Activated CD8-positive, alpha-beta memory T cell treated with anti-CD3 and anti-CD28 coated beads, Interleukin-2, amount 50 U/mL, for 48 hours (primary cell): ENCODE measurements at places on chromosomes 1 and 21.

- no peak for DNase-seq
Observed at GRCh38 chr1:12457771-12458170, 160.2 kb downstream of the DHRS3 start.

- DNase-seq: peak; percentile 58
Observed at GRCh38 chr1:95384567-95384966, 150.6 kb downstream of the RWDD3 start.

DNA sequence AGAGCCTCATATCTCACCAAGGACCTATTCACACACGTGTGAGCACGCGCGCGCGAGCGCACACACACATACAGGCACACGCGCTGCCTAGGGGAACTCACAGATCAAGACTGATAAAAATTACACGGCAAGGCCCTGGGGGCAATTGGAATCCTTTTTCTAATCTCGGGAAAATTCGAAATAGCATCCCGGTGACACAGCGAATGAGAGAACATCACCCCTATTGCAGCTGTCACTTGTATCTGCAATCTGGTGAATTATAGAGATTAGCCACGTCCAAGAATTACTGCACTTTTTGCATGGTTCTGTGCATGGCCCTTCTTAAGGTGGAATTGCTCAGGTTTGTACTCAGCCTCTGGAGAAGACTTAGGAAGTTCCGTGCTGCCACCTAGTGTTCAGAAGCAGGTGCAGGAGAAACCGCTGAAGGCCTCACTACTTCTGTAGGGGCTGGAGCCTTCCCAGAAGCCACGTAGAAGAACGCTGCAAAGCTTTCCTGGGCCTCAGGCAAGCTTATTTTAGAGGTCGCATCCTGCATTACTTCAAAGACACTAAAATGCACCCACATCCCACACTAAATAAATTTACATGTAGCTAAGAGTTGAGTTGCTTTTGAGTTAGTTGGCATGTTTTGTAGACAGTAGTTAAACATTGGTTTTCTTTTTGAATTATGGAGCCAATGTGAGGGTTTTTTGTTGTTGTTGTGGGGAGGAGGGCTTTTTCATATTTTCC is 229.2 kb upstream of the CAMK1G start:
- peak; percentile 61 for DNase-seq

DNA sequence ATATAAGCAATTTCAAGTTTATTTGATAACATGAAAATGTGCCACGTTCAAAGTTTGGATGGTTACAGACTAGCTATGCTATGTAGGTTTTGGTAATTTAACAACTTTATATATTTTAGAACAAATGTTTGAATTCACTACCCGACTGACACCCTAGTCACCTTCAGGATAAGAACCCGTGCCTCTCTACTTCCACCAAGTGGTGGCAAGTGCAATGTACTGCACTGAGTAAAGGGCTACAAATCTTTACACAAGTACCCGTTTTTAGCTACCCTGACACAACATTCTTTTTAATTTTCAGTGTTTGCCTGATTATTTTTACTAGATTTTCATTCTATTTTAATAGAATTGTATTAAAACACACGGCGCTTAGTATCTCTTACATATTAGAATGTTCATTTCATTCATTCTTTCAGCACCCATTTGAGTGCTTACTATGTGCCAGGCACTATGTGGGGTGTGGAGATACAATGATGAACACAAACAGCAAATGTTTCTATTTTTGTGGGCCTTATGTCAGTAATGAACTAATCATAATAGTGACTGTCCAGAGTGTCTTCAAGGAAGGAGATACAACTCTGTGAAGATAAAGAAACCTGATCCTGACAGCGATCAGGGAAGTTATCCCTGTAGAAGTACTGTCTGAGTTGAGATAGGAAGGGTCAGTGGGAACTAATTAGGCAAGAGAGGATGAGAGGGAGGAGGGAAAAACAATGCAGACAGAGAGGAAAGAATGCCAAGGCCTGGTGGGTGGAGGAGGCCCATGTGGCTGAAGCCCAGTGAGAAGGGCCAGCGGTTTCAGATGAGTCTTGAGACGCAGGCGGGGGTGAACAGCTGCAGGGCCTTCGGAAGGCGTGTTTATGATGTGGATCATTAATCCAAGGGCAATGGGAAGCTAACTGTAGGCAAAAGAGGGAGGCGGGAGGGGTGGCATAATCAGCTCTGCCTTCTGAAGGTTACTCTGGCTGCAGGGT is 3.8 kb downstream of the LCA5L start:
- DNase-seq: no peak

DNA sequence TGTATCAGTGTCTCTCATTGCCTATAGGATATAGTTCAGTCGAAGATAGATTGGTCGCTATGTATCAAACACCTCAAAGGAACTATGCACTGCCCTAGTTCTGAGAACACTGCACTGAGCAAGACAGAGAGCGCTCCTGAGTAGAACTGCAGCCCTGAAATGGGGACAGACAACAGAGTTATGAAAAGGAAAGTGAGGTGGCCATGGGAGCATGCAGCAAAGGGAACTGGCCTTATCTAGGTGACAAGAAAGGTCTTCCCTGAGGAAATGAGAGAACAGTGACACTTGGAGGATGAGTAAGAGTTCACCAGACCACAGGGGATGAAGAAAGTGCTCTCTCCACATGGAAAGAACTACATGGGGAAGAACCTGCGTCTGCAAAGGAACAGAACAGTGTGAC is 7.5 kb upstream of the G0S2 start:
- no peak for DNase-seq

- DNase-seq: peak; percentile 88
Observed at GRCh38 chr1:109193653-109194590, 19.8 kb upstream of the SARS1 start.

DNA sequence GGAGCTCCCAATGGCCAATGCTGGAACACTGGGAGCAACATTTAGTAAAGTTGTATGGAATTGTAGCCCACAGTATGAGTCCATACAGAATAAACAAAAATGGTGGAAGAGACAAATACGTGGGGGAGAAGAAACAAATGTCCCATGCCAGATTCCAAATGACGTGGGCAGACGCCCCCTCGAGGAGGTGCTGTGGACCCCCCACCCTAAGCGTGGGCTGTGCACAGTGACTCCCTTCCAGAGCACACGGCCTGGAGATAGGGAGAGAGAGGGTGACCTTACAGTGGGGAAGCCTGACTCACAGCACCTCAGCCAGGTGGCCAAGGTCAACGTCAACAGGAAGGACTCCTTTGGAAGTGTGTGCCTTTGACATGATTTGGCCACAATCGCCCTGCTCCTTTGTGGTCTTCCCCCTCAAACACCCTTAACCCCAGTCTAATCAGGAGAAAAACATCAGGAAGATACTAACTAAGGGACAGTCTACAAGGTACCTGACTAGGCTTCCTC is 13.7 kb upstream of the PDE9A start:
- no peak for DNase-seq

- no peak for DNase-seq
Observed at GRCh38 chr1:37741130-37741529, 23.8 kb downstream of the EPHA10 start.

- no peak for DNase-seq
Observed at GRCh38 chr1:209685821-209686220, 10.6 kb downstream of the G0S2 start.

GRCh38 chr1:197392541-197392940 is 124.5 kb downstream of the CRB1 start:
- DNase-seq: no peak

DNA sequence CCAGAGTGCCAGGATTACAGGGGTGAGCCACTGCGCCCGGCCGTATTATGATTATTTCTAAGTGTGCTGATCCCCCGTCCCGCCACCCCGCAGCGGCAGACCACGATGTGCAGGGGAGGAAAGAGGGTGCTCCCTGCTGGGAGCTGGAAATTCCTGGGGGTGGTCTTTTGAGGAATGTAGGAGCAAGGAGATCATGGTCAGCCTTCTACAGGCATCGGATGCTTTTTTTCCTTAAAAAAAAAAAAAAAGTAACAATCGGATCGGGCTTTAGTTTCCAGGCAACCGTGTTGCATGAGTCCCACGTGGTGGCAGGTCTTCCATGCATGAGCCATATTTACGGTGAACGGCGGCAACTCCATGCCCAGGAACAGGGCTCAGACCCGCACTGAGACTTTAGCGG is 74.2 kb upstream of the COX20 start:
- no peak for DNase-seq

DNA sequence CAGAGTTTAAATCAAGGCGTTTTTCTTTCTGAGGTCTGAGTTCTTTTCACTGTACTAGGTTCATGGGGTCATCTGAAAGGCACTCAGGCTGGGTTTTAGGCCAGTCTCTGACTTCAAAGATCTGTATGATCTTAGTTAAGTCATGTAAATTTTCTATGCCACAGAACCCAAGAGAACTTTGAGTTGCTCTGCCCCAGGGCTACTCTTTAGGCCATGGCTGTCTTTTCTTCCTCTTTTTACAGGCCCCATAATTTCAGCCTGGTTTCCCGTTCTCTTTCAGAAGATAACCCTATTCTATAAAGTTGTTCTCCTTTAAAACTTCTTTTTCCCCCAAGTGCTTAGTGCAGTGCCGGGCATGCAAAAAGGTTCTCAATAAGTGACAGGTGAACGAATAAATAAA is 26.1 kb downstream of the METTL13 start:
- DNase-seq: no peak

- no peak for DNase-seq
Observed at GRCh38 chr1:41448821-41449220, 35.7 kb downstream of the EDN2 start.

- DNase-seq: no peak
Observed at GRCh38 chr1:80878343-80878742, 922.4 kb upstream of the ADGRL2 start.
